ENCODE measurements at places on chromosomes 12 and 14. TPM values are rescaled to one million over a fixed set of nuclear protein-coding genes. Genes with fewer than 3 reads are reported as not detected.
A peak's percentile ranks its signal among the peaks of the same experiment; 100 is the strongest.

DNA sequence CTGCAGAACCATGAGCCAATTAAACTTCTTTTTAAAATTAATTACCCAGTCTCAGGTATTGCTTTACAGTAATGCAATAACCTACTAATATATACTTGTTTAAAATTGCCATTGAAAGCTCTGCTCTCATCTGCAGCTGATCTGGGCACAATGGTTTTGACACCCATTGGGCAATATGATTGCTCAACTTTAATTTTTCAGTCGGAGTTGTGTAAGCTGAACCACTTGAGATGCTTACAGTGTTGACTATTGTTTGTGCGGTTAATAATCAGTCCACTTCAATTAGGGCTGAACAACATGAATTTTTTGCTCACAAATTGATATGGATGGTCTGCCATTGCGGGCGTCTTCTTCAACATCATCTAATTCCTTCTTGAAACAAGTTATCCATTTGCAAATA is 18.0 kb upstream of the OR4K5 start:
- no peak for DNase-seq

DNA sequence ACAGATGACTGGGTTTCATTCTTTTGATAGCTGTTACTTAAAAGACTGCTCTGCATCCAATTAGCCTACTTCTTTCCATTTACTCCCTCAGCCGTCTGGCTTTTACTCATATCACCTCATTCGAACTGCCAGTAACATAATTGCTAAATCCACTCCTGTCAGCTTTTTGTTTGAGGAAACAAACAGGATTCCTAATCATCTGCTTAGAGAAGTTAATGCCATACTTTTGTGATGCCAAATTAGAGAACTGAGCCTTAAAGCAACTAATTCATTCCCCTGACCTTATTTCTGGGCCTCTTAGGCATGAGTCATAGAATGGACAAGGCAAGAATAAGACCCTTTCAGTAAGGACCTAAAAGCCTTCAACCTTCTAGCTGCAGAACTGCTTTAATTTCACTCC is 2.9 kb downstream of the OXA1L start:
- DNase-seq: no peak

GRCh38 chr12:54723379-54724256 is 75.5 kb upstream of the DCD start:
- no peak for DNase-seq

DNA sequence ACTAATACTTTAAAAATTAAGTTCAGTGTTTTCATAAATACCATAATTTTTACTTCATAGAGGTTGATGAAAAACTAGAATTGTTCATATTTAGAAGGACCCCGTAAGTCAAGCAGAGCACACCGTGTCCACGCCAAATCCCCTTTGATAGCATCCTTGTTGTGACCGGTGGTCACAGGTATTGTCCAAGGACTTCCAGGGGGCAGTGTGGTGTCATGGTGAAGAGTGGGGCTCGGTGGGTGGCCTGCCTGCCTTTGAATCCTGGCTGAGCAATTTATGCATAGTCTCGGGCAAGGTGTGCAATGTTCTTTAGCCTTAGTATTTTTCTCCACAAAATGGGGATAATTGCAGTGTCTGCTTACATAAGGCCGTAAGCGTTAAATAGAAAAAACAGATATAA is 169.9 kb downstream of the KTN1 start:
- no peak for DNase-seq

DNA sequence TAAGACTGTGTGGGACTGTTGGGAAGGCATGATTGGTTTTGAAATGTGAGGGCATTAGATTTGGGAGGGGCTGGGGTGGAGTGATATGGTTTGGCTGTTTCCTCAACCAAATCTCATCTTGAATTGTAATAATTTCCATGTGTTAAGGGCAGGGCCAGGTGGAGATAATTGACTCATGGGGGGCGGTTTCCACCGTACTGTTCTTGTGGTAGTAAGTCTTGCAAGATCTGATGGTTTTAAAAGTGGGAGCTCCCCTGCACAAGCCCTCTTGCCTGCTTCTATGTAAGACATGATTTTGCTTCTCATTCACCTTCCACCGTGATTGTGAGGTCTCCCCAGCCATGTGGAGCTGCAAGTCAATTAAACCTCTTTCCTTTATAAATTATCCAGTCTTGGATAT is 76.6 kb upstream of the PPFIA2 start:
- DNase-seq: no peak

GRCh38 chr12:115190010-115190770 is 506.2 kb upstream of the TBX3 start:
- DNase-seq: peak; percentile 38

GRCh38 chr12:53869500-53869899 is 69.1 kb upstream of the HOXC13 start:
- no peak for DNase-seq

- no peak for DNase-seq
These were observed 731.9 kb downstream of the NRXN3 start for GRCh38 chr14:78902010-78902623.

GRCh38 chr14:90358359-90358758 is 26.6 kb upstream of the NRDE2 start:
- DNase-seq: no peak

DNA sequence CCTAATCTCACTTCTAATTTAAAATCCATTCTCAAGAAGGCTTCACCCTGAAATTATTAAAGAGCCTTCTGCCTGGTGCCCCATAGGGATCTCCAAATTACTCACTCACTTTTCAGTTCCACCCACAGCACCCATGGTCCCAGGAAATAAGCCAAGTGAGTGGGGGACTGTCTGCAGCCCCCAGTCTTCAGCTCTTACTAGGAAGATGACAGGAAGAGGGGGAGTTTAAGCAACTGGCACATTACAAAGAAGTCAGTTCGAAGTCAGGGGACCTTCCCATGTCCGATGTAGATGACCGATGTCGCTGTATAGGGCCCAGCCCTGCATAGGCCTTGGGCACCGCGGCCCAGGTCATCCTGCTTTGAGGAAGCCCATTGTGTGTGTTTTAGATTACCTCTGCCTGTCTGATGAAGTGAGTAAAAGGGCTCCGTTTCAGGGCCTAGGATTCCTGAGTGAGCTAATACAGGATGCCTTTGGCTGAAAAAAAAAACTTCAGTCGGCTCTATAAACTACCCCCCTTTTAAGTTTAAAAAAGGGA is 1.9 kb downstream of the ACTN1 start:
- no peak for DNase-seq

- DNase-seq: peak; percentile 56
These were observed 135.3 kb downstream of the SMOC1 start for GRCh38 chr14:70014406-70015095.

GRCh38 chr12:127487031-127487430 is 779.9 kb upstream of the TMEM132C start:
- DNase-seq: no peak

- DNase-seq: peak; percentile 92
These were observed at the start of gene KCNJ8 for GRCh38 chr12:21774358-21775132. Gene KCNJ8 (minus strand): TSS chr12:21774706. CDS start chr12:21773616, 1,090 bp downstream.

GRCh38 chr12:39199351-39199750 is 243.6 kb downstream of the KIF21A start:
- DNase-seq: no peak

DNA sequence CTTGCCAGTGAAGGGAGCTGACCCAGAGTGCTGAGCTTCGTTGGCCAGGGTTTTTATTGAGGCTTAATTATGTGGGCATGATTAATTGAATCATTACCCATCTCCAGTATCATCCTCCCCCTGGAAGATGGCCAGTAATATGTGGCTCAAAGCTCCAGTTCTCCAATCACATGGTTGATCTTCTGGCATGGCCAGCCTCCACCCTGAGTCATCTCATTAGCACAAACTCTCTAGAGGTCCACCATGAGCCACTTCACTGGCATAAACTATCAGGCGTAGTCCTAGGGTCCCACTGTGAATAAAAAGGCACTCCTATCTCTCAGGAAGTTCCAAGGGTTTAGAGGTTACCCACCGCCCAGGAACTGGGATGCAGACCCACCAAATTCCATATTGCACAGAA is 135.0 kb downstream of the ANO6 start:
- no peak for DNase-seq

GRCh38 chr12:69348162-69348938 is at the start of gene LYZ:
Gene LYZ (plus strand): TSS chr12:69348381. CDS start chr12:69348409, 28 bp downstream.
- no peak for DNase-seq

DNA sequence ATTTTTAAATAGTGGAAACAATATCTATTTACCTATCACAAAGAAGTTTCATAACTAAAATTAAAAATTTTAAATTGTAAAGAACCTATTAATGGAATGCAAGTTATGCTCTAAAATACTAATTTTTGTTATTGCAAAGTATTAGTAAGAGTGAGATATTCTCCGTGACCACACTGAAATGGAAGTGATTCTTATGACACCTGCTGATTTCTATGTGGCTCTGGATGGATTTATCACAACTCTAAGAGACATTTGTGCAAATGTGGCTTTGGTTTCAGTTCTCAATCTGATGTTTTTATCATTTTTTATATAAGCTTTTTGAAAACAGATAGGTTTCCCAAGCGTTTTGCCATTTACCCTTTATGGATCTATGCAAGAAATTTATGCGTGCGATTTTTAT is 497.8 kb downstream of the NAV3 start:
- DNase-seq: no peak

GRCh38 chr12:94026596-94026995 is 121.8 kb upstream of the PLXNC1 start:
- no peak for DNase-seq

GRCh38 chr12:120851944-120852343 is 52.2 kb downstream of the SPPL3 start:
- DNase-seq: no peak

- no peak for DNase-seq
These were observed 39.0 kb downstream of the MNAT1 start for GRCh38 chr14:60773558-60773957.

DNA sequence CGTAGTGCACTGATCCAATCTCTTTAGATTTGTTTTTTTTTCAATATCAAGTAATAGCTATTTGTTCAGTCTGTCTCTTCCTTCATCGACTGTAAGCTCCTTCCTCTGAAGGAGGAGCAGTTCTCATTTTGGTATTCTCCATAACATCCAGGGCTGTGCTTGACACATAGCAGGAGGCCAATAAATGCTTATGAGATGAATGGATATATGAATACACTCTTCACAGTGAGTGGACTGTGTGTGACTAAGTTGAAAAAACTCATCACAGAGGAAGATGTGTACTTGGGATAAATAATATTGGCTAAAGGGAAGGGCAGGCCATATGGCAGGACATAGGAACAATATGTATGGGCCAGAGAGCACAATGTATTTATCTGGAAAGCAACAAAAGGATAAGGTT is 205.3 kb upstream of the PRICKLE1 start:
- DNase-seq: no peak

DNA sequence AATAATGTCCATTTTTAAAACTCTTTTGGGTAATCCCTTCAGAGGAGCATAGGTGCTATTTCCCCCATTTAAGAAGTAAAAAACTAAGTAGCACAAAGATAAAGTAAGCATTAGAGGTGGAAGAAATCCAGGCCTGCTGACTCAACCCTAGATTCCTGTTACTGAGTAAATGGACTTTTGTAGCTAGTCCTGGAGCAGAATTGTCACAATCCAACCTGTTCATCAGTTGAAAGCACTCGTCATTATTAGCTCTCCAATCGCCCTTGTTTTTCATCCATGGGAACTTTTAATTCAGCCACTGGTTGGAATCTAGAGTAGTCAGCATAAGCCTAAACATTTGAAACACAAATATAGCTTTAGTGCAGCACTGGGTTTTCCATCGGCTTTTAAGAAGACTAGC is 139.5 kb upstream of the AMIGO2 start:
- no peak for DNase-seq

- DNase-seq: no peak
These were observed 62.3 kb downstream of the R3HDM2 start for GRCh38 chr12:57368349-57369095.

DNA sequence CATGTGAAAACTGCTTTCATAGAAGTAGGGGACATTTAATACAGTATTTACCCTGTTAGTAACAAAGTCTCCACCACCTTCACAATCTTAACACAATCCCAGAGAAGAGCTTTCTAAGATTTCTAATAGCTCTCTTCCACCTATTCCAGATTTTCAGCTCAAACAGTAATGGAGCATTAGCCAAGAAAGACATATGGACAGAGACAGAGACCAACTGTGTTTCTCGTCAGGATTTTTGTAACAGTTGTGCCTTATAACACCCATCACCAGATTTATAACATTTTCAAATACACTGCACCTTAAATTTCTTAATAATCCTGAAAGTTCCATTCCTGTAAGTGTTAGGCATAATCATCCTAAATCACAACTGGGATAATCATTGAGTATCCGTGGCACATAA is 321.2 kb upstream of the TMTC1 start:
- no peak for DNase-seq

The ADGRD1 gene
- total RNA-seq: 8.3 TPM

The TAS2R42 gene
- not detected for total RNA-seq

The MANSC1 gene
- 39.2 TPM for total RNA-seq

The GUCY2C gene
- total RNA-seq: not detected

The APOF gene
- not detected for total RNA-seq

The CNTN1 gene
- total RNA-seq: 27.1 TPM

The TMPRSS12 gene
- not detected for total RNA-seq

The SYT1 gene
- total RNA-seq: 0.42 TPM

The PPP2R5E gene
- total RNA-seq: 16.2 TPM

The PMEL gene
- total RNA-seq: 49.3 TPM

The ZFC3H1 gene
- 80.1 TPM for total RNA-seq

The SLC10A1 gene
- not detected for total RNA-seq
